Hematopoietic multipotent progenitor cell treated with erythropoietin and hydrocortisone succinate and interleukin-3 and kit ligand, for 17 days (in vitro differentiated cells): ENCODE measurements at places on chromosomes 6 and 20.

- no peak for DNase-seq
Measured at GRCh38 chr6:91299544-91300491, 712.9 kb upstream of the MAP3K7 start.

- DNase-seq: no peak
Measured at GRCh38 chr6:168097221-168097620, 18.2 kb upstream of the FRMD1 start.

DNA sequence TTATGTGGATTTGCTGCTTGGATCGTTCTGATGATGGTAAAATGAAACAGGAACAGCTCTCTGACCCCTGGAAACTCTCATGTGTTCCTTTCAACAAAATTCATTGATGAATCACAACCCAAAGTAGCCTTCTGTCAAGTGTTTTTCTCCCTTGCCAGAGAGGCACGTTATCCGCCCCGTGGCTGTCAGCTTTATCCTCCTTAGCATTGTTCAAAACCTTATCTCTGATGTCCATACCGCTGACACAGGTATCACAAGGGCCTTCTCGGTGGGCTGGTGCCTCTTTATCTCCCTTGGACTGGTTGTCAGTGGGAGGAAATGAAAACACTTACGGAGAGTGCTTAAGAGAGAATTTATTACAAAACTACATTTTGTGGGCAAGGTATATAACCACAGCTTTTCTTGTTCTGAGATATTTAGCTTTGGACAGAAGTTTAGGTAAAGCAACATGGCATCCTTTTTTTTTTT lies 84.9 kb downstream of the TIAM2 start:
- no peak for DNase-seq

DNA sequence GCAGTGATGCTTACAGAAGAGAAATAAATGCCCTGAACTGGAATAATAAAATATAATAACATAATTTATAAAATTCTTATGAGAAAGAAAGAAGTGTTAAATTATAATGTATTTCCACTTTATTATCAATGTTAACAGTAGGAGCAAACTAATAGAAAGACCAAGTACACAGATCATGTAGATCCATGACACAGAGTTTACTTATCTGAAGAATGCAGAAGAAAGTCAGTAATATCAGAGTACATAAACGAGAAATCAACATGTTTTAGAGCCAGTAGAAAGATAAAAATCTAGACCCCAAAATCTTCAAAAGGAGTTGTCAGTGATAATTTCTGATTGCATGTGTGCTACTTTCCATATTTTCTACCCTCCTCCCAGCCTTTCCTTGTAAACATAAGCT lies 334.8 kb upstream of the MANEA start:
- no peak for DNase-seq

GRCh38 chr20:2416541-2417212 lies 36.0 kb downstream of the TGM6 start:
- DNase-seq: no peak

DNA sequence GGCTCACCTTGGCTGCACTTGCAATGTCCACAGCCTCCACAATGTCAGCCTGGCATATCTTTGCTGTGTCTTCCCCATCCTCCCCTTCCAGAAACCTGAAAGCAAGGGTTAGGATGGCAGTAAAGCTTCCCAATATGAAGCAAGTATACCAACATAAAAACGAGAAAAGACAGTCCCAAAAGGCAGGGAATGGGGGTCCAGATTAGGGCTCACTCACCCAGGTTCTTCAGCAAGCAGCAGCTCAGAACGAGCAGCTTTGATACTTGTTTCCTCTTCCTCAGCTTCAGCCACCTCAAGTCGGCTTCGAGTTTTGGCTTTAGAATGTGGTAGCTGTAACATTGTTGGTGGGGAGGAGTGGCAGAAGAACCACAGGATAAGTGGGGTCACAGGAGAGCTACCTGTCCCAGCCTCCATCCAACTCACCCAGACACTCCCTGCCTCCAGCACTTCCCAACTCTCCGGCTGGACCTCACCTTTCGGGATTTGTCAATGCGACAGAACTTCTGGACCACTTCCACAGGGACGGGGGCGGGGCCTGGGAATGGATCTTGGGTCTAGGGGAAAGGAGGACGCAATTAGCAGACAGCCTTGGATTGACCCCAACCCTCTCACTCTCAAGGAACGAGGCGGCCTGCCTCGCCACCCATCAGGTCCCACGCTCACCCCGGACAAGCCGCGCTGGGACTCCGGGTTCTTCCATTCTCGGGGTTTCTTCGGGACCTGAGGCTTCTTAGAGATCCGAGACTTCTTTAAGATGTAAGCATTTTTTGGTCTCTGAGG lies 708 bp downstream of the WDR46 start:
- DNase-seq: no peak

GRCh38 chr6:41494212-41495110 lies 51.7 kb upstream of the FOXP4 start:
- no peak for DNase-seq

GRCh38 chr6:73131706-73132105 lies 93.6 kb downstream of the KHDC1L start:
- no peak for DNase-seq
